ENCODE measurements at places on chromosomes 4 and X.

DNA sequence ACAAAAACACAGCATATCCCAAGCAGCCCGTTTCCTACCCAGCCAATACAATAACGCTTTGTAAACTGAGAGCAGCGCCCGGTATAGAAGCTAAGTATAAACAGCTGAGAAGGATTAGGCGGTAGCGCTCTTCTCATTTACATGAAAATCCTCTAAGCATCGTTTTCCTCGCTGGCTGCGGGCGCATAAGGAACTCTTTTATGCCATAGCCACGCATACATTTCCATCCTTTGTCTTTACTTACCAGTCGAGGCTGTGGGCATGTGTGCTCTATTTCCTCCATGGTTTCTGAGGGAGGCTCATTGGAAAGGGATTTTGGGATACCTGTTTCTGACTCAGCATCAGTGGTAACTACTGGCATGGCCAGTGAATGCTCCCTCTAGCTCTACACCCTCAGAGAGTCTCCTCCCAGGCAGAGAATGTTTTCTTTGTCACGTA is 383 bp downstream of the PCYT1B start:
- no peak for DNase-seq

GRCh38 chrX:31225819-31226218 is 154.0 kb upstream of the FTHL17 start:
- DNase-seq, result no peak

GRCh38 chr4:15003891-15004738 is 1.8 kb downstream of the CPEB2 start:
- peak; percentile 36 for DNase-seq

GRCh38 chr4:153126137-153126536 is 78.1 kb upstream of the TRIM2 start:
- DNase-seq, result no peak

DNA sequence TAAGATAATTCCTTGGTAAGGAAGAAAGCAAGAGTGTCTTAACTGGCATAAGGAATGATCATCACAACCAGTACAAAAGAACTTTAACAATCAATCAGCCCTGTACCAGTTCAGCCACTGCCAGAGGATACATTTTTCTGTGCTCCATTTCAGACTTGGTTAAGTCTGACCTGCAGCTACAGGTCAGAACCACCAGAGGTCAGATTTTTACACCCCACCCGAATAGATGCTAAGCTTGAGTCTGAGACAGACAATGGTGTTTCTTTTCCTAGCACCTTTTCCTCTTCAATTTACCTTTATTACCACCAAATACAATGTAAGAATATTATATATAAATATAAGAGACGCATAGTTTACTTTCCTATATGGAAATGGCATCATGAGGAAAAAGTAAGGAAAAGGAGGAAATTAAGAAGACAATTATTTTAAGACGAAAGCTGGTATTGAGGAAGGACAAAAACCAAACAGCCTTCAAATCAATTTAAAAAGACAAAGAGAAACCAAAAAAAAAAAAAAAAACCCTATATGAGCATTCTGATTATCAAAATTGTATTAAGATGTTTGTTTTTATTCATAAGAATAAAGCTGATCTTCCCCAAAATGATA is 215.3 kb upstream of the TTC29 start:
- DNase-seq, result no peak

GRCh38 chrX:101676571-101676970 is 16.9 kb upstream of the ARMCX2 start:
- DNase-seq, result no peak

GRCh38 chr4:171891038-171891437 is 77.8 kb downstream of the GALNTL6 start:
- no peak for DNase-seq

- DNase-seq, result no peak
These were observed 129.7 kb upstream of the SLC4A4 start for GRCh38 chr4:71209161-71209560.

DNA sequence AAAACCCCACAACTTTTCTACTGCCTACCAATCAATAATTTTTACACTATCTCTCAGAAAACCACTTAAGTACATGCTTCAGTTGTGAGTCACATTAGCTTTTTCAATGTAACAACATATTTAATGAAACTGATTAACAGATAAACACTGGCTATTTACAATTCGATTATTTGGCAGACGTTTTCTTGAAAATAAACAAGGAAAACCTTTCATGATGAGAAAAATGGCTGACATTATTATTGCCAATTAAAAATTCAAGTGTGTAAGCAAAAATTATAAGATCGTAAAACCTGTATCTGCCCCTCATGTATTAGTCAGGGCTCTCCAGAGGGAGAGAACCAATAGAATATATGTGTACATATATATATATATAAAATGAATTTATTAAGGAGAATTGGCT is 1555.5 kb upstream of the IGFBP7 start:
- DNase-seq, result no peak

GRCh38 chrX:20825984-20826383 is 548.2 kb upstream of the CNKSR2 start:
- no peak for DNase-seq

GRCh38 chrX:48976086-48976485 is 4.4 kb upstream of the KCND1 start:
- no peak for DNase-seq

- DNase-seq, result no peak
These were observed 20.4 kb downstream of the LEF1 start for GRCh38 chr4:108148316-108148715.

DNA sequence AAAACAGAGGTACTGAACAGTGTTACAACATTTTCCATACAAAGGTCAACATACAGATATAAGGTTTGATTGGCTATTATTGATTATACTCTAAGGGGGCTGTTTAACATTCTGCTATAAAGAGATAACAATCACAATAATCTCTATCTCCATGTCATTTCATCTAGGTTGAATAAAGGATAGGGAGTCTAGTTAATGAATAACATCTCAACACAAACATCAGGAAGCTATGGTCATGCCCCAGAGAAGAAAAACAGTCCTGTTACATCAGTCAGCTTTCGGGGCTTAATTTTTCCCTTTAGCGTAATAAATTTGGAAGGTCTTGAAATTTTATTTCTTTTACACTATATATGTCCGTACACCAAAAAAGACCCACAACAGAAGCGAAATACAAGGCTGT is 41.5 kb upstream of the DCAF8L2 start:
- no peak for DNase-seq

GRCh38 chr4:165217325-165217724 is 10.0 kb downstream of the KLHL2 start:
- DNase-seq, result no peak

DNA sequence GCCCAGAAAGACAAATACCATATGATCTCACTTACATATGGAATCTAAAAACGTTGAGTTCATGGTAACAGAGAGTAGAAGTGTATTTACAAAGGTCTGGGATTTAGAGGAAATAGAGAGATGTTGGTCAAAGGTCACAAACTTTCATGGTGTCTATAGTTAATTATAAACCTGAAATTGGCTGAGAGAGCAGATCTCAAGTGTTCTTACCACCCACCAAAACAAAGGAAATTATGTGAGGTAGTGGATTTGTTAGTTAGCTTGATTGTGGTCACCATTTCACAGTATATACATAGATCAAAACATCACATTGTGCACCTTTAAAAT is 186.8 kb downstream of the NWD2 start:
- no peak for DNase-seq

DNA sequence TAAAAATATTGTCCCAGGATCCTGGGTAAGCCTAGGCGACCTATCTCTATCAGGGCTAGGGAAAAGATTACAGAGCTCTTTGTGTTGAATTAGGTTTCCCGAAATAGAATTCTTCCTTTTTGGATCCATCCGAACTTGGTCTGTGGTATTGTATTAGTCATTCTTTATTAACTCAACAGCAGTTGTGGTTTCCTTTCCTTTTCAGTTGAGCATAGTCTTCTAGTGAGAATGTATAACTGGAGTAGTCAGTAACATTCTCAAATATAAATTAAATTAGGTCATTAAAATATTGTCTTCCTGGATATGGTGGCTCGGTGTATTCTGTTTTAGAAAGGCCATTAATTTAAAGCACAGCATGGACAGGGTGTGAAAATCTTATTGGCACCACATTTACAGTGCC is 520.4 kb downstream of the NLGN4X start:
- DNase-seq, result no peak

DNA sequence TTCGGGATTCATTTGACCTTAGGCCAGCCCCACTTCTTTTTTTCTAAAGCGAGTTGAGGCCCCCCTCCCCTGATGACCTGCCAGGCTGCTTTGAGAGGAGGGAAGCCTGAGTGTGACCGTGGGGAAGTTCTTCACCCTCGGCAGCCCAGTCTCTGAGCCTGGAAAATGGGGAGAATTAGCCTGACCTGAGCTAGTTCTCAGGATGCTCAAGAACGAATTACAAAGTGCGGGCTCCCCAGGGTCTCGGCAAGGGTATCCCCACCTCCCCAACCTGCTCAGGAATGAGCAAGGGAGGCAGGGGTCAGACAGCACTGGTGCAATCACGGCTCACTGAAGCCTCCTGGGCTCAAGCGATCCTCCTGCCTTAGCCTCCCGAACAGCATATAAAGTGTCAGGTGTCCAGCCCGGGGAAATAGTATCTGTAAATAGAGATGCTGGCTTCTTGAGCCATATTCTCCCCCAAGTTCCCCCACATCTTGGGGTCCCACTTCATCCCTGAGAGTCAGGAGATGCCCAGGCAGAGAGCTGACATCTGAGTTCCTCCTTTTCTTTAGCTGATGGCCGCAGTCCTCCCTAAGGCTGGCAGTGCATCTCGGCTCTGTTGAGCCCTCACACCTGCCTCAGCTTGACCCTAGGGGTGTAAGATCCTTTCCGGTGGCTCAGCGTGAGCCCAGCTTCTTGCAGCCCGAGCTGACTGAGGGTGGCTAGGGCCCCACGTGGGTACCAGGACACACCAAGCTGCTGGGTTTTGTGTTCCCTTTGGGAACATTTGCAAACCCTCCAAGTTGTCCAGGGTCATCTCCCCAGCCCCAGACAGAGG is 1.6 kb downstream of the DUSP9 start:
- peak; percentile 0 for DNase-seq

- DNase-seq, result peak; percentile 56
These were observed 690 bp upstream of the NEIL3 start for GRCh38 chr4:177308847-177309521.

- no peak for DNase-seq
These were observed 122.7 kb upstream of the C1GALT1C1 start for GRCh38 chrX:120752431-120753082.

- no peak for DNase-seq
These were observed 67.1 kb downstream of the CC2D2A start for GRCh38 chr4:15536552-15537499.

DNA sequence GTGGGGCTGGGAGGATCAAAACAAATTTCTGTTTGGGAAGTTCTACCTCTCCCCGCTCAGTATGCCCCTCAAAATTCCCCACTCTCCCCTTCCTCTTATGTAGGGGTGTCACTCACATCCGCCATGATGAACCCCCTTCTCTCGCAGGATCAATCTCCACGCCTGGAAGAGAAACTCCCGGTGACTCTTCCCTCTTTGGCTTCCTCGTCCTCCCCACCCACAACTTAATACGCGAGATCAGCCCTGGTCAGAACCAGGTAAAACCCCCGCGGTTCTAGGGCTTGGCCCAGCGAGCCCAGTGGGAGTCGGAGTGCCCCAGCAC is 427 bp downstream of the LAMTOR3 start:
- no peak for DNase-seq

DNA sequence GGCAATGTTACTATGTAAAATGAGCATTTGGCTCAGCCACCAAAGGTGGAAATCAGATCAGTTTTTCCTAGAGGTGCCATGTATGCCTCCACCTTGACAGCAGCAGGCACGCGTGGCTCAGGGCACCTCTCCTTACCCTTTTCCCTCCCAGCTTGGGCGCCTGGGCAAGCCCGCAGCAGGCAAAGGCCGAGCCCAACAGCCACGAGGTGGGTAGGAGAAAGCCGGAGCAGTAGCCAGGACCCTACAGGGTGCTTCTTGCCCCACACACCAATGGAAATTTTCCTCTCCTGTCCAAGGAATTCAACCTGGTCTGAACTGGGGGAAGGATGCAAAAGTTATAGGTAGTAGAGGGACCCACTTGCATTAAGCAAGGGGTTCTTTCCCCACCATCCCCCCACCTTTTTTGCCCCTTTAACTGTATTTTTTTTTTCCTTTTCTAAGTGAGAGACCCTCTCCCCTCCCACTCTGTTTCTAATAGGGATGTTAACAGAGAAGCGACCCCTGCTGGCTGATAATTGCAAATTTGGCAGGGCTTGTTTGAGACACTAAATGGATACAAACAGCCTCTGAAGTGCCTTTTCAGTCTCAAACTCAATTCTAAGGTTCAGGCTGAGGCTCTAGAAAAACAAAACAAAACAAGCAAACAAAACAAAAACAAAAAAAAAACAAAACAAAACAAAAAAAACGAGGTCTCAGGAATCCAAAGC is 895.1 kb downstream of the PCDH18 start:
- DNase-seq, result no peak

DNA sequence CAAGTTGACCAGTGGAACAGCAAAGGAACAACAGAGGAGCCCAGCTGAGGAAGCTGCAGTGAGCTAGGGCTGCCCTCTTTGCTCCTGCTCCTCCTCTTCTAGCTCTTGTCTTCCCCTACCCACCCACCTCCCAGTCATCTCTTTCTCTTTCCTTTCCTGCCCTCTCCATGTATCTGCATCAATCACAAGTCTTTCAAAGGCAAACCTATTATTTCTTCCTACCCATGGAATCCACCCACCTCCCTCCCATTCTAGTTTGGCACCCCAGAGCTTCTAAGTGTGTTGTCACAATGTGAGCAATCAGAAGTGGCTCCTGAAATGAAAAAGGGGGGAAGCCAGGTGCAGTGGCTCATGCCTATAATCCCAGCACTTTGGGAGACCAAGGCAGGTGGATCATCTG is 69.3 kb downstream of the TSC22D3 start:
- no peak for DNase-seq

GRCh38 chr4:186726426-186727168 is 2.9 kb upstream of the FAT1 start:
- DNase-seq, result no peak

GRCh38 chrX:10538831-10539230 is 81.6 kb downstream of the MID1 start:
- DNase-seq, result no peak

DNA sequence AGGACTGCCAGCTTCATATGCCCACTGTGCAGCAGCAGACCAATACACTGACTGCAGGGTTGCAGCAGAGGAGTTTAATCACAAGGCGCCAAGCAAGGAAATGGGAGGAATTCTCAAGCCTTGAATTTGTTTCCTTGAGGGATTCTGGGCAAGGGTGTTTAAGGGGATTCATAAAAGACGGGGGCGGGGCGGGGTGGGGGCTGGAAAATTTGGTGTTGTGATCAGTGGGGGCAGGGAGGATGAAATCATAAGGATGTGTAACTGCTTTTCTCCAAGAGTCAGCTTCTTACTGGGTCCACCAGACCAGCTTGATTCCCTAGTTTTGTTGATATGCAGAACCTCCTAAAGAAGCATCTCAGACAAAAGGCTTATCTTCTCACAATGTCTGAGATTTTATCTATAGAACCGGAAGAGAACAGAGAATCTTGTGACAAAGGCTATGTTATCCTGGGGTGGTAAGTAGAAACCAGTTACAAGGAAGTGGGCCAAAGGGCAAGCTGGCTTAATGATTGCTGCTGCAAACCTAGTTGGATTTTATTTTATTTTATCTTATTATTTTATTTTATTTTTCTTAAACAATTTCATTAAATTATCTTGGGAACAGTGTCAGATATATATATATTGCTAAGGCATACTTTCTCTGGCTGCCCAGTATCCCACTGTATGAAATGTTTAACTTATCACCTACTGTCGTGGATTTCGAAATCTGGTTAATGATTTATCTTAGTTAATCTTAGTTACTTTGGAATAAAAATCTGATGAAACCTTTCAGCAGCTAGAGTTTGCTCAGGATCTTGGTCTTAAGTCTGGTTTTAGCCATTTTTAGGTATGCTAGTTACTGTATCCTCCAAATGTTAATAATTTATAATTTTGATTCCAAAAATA is 276.4 kb downstream of the RPA4 start:
- DNase-seq, result no peak

- no peak for DNase-seq
These were observed 39.0 kb downstream of the SH3RF1 start for GRCh38 chr4:169231647-169232262.
